ENCODE measurements at places on chromosomes 11 and 22.
A peak's percentile ranks its signal among the peaks of the same experiment; 100 is the strongest.

DNA sequence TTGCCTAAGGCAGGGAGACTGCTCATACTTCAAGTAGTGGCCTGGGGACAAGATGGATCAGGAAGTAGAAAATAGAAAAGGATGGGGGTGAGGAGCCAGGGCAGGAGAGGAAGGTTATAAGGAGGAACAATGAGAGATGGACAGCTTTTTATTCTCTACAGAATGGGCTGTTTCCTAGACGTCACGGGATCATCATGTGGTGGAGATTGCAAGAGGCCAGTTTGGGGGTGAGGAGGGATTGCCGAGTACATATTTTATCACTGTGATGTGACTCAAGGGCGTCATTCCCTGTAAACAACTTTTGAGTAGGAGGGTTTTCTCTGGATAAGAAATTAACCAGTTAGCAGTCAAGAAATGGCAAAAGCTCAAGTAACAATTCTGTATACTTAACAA, 406.3 kb downstream of the ETS1 start:
- no peak for DNase-seq

- peak; percentile 84 for DNase-seq
Observed at GRCh38 chr22:20569059-20570058, 61.9 kb downstream of the MED15 start.

- no peak for DNase-seq
Observed at GRCh38 chr11:83689144-83689780, 403.1 kb upstream of the CCDC90B start.

DNA sequence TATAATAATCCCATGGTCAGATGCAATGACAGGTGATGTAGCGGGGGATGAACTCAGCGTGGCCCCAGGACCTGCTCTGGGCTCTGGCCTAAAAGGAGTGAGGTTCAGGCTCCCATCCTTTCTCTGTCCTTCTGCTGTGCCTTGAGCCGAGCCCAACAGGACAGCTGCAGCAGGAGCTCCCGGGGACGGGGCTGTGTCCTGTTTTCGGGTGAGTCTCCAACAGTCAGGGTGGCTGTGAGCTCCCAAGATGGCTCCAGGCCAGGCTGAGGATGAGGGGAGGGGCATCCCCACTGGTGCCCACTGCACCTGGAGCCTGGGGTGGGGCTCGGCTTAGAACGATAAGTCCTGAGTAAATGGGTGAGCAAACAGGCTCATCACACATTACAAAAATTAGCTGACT, 1385.0 kb downstream of the BRD1 start:
- no peak for DNase-seq

- no peak for DNase-seq
Observed at GRCh38 chr22:37213941-37214730, 1.9 kb upstream of the SSTR3 start.

- peak; percentile 80 for DNase-seq
Observed at GRCh38 chr22:20393705-20394476, at the start of gene ZNF74. Gene ZNF74 (plus strand): TSS chr22:20394151. CDS start chr22:20394629, 478 bp downstream.

DNA sequence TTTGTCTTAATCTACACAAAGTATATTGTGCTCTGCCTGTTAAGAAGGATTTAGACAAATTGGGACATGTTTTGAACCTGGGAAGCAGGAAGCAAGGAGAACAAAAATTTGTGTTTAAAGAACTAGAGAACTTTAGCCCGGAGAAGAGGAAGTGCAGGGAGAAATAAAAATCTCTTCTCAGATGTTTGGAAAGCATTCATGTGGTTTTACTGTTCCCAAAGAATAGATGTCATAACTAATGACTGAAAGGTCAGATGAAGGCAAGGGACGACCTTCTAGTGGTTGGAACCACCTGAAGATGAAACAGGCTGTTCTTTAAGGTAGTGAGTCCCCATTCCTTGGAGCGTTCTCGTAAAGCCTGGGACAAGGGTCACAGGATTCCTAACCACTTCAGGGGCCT, 38.3 kb downstream of the IRAG1 start:
- DNase-seq = no peak

Data from kidney glomerular epithelial cell (primary cell).